ENCODE measurements at places on chromosomes 3 and 15.
A peak's percentile ranks its signal among the peaks of the same experiment; 100 is the strongest.

DNA sequence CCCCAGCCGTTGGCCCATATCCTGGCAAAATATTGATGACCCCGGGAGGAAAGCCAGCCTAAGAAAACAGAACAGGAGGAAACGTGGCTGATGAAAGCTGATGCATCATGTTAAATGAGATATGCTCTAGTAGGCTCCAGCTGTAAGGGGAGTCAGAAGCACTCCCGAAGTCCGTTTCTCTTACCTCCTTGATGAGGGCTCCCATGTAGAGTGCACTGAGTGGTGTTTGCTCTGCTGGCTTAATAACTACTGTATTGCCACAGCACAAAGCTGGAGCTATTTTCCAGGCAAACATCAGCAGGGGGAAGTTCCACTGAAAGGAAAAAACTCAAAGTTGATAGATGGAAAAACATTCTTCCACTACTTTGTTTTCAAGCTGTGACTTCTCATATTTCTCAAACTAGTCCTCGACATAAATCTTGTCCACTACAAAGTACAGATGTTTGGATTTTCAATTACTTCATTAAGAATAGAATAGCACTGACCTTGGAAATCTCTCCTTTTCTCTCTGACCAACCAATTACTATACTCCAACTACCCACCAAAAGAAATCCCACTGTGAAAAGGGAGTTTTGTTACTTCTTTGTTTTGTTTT is 72.7 kb downstream of the ALDH1A2 start:
- DNase-seq: no peak

DNA sequence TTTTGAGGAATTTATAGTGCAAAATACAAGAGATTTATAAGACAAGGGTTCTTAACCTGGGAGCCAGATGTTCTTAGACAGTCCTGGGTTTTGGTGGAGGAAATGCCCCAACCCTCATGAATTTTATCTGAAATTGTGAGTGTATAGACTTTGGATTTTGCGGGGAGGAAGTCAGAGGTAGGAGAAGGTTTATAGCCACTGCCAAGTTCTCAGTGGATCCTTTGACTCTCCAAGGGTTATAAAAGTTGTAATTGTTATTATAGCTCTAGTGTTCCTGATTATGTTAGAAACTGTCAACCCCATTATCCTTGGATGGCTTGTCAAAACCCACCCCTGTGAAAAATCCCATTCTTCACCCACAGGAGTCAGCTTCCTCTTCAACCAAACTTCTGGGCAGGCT is 183.6 kb downstream of the LRTM1 start:
- DNase-seq: no peak

GRCh38 chr3:157030712-157031111 is 129.2 kb downstream of the CCNL1 start:
- DNase-seq: no peak

- no peak for DNase-seq
Measured at GRCh38 chr3:126110431-126111125, 26.7 kb upstream of the SLC41A3 start.

- no peak for DNase-seq
Measured at GRCh38 chr15:74962219-74962618, 5.6 kb upstream of the RPP25 start.

DNA sequence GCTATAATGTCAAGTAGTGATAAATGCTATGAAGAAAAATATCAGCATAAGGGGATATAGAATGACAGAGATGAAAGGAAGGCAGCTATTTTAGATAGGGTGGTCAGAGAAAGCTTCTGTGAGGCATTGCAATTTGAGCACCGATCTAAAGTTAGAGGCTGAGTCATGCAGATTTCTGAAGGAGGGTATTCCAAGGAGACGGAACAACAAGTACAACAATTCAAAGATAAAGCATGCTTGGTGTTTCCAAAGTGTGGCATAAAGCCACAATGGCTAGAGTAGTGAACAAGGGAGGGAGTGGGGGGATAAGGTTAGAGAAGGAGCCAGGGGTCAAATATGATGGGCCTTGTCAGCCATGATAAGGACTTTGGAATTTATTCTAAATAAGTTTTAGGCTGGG is 71.9 kb downstream of the PFN2 start:
- DNase-seq: peak; percentile 19

DNA sequence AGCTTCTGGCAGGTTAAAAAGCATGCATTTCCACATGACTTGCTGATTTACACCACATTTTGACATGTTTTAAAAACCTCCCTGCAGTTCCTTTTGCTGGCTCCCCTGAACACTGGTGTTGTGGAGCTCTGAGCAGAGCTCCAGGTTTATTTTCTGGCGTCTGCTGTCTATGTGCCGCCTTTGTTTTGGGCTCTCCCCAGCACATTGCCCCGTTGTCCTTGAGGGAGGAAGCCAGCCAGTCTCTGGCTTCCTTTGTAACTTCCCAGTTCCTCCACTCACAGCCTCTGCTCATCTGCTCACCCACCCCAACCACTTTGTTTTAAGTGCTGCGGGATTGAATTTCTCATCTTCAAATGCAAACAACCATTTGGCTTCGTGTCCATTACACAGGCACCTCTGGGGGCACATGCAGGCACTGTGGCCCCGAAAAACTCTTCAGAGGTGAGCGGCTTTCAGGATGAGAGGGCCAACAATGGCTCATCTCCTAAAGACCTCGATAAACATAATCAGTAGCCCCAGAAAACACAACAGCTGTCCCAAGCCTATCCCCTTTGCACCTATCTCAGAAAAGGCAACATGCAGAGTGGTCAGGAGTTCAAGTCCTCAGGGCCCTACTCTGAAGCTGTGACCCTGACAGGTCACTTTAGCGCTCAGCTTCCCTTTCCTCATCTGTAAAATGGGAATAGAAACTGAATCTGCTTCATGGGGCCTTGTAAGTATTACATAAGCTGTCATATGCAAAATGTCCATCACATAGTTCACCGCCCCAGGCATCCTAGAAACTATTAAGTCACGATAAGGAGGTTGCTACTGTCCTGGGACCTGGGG is 1.3 kb upstream of the MEF2A start:
- no peak for DNase-seq

DNA sequence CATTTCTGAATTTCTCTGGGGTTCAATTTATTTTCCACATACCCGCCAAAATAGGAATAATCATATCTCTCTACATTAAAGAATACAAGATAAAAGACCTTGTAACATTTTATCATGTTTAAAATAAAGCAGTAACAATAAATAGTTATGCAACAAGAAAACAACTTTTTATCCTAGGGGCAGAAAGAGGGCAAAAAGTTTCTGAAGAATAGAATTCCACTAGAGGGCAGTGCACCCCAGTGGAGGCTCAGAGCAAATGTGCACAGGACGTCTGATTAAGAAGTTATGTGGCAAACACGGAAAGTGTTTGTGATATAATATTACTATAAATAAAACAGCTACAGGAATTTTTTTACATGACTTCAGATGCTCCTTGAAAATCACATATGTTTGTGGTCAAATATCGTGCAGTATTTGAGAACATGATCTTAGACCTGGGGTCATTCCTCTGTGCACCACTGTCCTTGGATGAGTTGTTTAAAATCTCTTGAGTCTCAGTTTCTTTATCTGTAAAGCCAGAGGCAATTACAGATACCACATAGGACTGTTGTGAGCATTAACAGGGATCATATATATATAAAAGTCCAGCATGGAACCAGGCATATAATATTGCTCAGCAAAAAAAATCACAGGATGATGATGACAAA is 13.2 kb upstream of the PIK3R4 start:
- no peak for DNase-seq

DNA sequence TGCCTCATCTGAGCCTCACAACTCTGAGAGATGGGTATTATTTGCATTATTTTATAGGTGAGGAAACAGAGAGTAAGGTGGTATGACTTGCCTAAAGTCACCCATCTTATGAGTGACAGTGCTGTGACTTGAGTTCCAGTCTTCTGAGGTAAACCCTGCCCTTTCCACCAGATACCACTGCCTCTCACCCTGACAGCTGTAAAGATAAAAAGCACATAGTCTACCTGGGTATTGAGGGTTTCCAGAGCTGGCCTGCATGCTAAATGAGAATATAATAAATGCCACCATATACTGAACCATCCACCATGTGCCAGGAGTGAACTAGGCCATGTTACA is 25.6 kb downstream of the RASGRP1 start:
- DNase-seq: no peak

DNA sequence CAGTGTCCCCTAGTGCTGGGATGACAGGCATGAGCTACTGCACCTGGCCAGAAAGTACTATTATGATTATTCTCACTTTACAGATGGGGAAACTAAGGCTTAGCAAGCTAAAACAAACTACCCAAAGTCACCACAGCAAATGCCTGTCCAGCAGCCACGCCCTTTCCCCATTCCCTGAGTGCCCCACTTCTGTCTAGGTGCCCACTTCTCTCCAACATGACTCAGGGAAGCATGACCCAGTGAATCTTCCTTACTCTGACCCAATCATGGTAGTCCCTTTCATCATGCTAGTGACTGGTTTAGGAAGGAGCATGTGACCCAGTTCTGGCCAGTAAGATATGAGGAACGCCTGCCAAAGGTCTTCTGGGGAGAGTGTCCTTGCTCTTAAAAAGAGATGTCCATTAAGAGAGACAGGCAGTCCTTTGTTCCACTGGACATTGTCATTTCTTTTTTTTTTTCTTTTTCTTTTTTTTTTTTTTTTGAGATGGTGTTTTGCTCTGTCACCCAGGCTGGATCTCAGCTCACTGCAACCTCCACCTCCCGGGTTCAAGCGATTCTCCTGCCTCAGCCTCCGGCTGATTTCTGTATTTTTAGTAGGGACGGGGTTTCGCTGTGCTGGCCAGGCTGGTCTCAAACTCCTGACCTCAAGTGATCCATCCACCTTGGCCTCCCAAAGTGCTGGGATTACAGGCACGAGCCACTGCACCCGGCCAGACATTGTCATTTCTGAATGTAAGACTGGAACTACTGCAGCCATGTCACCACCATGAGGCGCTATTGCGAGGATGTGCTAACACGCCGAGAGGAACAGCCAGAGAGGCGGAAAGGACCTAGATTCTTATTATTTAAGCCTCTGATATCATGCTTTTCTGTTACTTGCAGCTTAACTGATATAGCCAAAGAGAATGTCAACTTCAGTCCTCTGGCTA is 19.8 kb downstream of the MEGF11 start:
- DNase-seq: no peak

DNA sequence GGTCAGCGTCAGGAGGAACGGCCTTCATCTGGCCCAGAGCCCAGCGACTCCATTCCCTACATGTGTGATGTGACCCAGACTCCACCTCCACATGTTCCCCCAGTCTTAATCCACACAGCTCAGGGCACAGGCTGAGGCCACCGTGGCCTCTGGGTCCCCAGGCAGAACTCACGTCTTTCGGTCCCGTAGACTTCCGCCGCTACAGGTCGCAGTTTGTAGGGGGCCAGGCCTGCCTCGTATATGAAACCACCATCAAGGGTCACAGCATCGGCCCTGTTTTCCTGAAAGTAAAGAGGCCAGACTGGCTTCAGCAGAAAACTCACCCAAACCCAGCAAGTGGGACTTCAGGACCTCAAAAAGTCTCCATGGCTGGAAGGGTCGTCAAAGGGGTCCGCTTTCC is 8.6 kb downstream of the LTF start:
- DNase-seq: no peak

- DNase-seq: no peak
Measured at GRCh38 chr3:45914362-45915058, 28.2 kb downstream of the CCR9 start.

GRCh38 chr15:61146091-61146930 is 82.8 kb downstream of the RORA start:
- DNase-seq: no peak

DNA sequence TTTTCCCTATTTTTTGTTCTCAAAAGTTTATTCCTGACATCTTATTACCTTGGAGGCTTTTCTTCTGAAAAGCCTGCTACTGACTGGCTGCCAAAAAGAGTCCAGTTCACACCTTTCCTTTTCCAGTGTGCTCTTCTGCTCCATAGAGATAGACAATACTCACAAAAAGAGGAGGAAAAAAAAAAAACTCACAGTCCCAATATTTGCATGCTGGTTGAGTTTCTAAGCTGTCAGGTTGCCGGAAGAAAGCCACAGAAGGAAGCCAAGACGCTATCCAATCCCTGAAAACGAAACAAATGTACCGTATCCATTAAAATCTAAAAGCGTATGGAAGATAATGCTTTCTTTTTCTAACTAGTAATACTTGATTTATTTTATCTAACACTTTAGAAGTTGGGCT is 299.5 kb downstream of the CADM2 start:
- DNase-seq: no peak

DNA sequence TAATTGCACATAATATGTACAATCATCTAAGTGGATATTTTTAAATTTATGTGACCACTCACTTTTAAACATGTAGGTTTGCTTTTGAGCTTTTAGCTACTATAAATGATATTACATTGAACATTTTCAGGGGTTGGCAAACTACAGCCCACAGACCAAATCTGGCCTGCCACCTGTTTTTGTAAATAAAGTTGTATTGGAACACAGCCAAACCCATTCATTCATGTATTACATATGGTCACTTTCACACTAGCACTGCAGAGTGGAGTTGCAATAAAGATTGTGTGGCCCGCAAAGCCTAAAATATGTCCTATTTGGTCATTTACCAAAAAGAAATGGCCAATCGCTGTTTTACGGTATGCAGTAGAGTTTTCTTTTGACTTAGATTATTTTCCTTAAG is 21.2 kb downstream of the CMTM7 start:
- DNase-seq: no peak

- no peak for DNase-seq
Measured at GRCh38 chr3:134327594-134327975, 46.7 kb downstream of the AMOTL2 start.

GRCh38 chr3:135444058-135444457 is 521.5 kb upstream of the PPP2R3A start:
- DNase-seq: no peak

DNA sequence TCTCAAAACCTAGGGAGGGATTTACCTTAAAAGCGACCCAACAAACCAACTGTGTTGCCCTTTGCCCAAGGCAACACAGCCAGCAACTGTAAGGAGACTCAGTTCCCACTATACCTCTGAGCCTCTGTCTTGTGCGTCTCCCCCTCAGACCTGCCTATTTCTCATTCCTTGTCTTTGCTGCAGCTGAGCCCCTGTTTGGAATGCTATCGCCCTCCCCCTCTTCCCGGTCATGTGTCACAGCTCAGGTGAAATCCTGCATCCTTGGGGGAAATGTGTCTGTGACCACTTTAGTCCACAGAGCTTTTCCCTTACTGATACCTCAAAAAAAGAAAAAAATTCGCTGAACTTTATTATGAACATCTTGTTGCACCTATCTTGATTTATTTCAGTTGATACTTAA is 52.0 kb upstream of the LRIG1 start:
- no peak for DNase-seq

DNA sequence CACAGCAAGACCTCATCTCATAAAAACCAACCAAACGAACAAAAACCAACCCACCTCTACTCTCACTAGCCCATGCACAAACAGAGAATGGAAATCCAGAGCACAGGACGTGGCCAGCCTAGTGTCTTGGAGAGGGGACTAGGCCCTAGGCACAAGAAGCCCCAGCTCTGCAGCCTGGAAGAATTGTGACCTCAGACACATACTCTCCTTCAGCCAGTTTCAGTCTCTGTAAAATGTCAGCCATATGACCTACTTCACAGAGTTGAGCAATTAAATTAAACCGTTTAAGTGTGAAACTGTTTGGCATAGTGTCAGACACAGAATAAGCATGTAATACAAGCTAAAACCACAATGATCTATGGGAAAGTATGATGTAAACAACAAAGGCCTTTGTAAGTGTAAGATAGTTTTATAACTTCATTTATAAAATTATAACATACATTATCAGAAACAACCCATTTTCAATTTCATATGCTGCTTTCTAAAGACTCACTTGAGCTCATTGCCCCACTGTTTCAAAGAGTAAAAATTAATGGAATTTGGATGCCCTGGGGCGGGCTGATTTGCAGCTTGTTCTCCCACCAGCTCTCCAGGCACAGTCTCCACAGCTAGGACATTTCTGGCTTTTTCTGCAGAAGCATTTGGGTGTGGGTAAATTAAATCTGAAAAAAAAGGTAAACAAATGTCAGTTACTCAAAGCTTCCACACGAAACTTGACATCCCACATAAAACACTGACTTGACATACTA is 32.9 kb downstream of the TBC1D2B start:
- no peak for DNase-seq
